ENCODE measurements at places on chromosomes 5 and 9. TPM values are rescaled to one million over a fixed set of nuclear protein-coding genes. Genes with fewer than 3 reads are reported as not detected.

Gene GBA2
- 75.2 TPM for total RNA-seq

Gene GPRIN1
- total RNA-seq: 14.2 TPM

Gene RELL2
- 8.9 TPM for total RNA-seq

Gene TAS2R1
- not detected for total RNA-seq

Gene GADD45G
- 3.7 TPM for total RNA-seq

Gene COL23A1
- total RNA-seq: 18.0 TPM

Gene TMEM252
- total RNA-seq: not detected

Gene CCL27
- total RNA-seq: 0.41 TPM

Gene FASTKD3
- 15.4 TPM for total RNA-seq

Gene ANKRD18A
- 0.35 TPM for total RNA-seq

Gene STK10
- 7.4 TPM for total RNA-seq

Gene HRCT1
- total RNA-seq: 0.21 TPM

Gene DNM1
- 16.9 TPM for total RNA-seq

Gene FAM200C
- 6.3 TPM for total RNA-seq

Gene IFNK
- not detected for total RNA-seq

Gene PCDHA12
- 2.3 TPM for total RNA-seq

Measured in H7 (cell line).